ENCODE measurements at places on chromosomes 11 and 22.

DNA sequence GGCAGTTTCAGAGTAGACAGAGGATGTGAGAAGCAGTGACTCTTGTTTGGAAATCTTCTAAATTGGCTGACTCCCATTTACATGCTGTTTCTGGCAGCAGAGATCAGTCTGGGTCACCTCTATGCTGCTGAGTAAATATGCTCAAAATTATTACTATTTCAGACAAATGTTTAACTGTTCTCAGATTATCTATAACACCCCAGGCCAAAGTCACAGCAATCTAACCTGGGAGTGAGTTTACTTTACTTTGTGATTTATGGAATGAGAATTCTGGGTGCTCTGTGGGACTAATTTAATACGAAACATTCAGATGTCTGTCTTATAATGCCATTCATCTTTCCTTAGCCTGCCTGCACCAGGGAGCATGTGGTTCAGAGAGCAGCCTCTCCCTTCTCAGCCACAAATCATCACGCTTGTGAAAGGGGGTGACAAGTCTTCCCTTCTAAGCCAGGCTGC, 282.5 kb upstream of the MPPED2 start:
- no peak for DNase-seq

GRCh38 chr22:43272869-43273318, 70.3 kb downstream of the SCUBE1 start:
- no peak for DNase-seq

DNA sequence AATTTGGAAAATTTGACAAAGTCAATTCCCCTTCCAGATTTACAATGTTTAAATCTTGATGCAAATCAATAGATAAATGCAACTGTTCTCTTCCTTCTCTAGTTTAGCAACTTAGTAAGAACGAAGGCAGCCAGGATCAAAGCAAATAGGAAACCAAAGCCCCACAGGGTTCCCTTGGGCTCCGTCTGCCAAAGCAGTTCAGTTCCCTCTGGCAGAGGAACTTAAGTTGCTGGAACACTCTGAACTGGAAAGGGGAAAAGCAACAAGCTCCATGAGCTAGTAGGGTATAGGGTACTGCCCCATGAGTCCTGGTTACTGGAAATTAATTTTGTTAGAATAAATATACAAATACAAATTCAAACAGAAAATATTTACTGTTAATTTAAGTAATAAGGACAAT, 91.3 kb downstream of the RELT start:
- DNase-seq: no peak

DNA sequence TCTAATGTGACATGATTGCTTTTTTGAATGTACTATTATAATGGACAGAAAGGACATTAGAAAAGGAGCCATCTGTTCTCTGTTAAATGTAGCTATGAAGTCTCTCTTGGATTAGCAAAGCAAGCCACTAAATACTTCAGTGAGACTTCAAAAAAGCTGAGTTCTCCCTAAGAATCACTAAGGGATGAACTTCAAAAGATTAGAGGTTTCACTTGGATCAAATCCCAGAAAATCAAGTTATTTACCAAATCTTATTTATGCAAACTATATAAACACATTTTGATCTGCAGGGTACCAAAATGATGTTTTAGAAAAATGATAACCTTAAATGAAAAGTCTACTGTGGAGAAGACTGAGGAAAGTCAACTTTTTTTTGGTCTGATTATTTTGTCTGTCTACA, 82.1 kb upstream of the MTMR2 start:
- no peak for DNase-seq

- DNase-seq: no peak
Observed at GRCh38 chr22:41915035-41915785, at the start of gene SHISA8. Gene SHISA8, minus strand, starts transcription at chr22:41915074. Its CDS starts 407 bp downstream, at chr22:41914667.

DNA sequence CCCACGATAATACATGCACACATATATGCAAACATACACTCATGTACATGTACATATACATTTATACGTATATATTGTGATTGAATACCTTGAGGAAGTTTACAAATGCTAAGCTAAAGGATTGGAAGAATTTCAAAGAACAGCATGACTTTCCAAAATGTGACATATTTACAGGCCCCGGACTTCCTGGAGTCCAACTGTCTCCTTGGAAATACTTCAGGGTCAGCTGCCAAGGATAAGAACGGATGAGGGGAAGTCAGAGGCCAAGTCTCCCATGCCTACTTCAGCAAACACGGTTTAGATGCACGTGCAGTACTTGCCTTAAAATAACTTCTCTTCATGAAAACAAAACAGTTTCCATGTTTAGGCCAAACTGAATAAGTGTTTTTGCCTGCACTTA, 213.6 kb downstream of the DYNC2H1 start:
- DNase-seq: no peak

GRCh38 chr22:22244316-22245250, at the start of gene VPREB1:
Gene VPREB1, plus strand, starts transcription at chr22:22244786. Its CDS starts 28 bp downstream, at chr22:22244814.
- DNase-seq: no peak

DNA sequence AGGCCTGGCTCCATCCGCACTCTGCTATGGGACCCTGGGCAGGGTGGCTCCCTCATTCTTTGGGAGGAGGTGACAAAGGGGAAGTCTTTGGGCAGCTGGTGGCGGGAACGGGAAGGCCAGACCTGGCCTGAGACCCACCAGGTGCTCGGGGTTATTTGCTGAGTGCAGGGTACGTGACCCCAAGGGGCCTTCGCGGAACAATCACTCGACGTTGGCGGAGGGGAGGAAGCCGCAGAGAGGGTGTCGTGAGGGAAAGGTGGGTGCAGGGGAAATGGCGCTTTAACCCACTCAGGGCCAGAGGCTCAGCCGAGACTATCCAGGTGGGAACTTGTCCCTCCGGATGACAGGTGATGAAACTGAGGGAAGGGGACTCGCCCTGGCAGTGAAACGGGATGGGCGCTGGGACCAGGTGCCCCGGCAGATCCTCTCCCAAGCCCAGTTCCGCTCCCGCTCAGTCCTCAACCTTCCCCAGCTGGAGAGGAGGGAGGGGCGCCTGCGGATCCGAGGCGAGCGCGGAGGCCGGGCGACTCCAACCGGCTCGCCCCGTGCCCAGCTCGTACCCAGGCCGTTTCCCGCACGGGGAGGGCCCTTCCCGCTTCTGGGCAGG, 911 bp downstream of the A4GALT start:
- no peak for DNase-seq

DNA sequence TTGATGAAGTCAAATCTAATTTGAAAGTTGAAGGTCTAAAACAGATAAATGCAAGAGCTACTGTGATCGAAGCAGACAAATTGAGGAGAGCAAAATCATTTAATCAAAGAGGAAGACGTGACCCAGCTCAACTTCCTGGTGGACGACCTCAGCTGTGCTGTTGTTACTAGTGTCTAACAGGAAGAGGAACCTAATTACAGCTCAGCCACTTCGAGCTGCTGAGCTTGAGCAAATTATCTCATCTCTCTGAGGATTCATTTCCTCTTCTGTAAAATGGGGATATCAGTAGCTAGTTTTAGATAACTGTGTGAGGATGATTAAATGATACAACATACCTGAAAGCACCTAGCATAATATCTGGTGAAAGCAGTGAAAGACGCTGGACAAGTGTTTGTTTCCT, 48.6 kb upstream of the OLFML1 start:
- no peak for DNase-seq

DNA sequence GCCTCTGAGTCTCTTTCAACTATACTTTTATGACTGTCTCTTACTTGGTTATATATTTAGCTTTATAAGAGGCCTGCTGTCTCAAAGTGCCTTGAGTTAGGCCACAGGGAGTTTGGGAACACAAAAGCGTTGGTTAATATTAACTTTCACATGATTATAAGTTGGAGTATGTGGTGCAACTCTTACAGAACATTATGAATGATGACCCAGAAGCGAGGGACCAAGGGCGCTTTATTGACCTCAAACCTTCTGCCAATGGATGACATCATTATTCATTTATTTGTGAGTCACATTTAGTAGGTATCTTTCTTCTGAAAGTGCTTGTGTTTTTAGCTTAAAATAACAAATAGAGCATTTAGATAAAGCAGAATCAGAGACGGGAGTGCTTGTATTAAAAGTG, 298.0 kb upstream of the ZC3H12C start:
- DNase-seq: no peak

- DNase-seq: no peak
Observed at GRCh38 chr11:48081151-48082010, 101.0 kb downstream of the PTPRJ start.

DNA sequence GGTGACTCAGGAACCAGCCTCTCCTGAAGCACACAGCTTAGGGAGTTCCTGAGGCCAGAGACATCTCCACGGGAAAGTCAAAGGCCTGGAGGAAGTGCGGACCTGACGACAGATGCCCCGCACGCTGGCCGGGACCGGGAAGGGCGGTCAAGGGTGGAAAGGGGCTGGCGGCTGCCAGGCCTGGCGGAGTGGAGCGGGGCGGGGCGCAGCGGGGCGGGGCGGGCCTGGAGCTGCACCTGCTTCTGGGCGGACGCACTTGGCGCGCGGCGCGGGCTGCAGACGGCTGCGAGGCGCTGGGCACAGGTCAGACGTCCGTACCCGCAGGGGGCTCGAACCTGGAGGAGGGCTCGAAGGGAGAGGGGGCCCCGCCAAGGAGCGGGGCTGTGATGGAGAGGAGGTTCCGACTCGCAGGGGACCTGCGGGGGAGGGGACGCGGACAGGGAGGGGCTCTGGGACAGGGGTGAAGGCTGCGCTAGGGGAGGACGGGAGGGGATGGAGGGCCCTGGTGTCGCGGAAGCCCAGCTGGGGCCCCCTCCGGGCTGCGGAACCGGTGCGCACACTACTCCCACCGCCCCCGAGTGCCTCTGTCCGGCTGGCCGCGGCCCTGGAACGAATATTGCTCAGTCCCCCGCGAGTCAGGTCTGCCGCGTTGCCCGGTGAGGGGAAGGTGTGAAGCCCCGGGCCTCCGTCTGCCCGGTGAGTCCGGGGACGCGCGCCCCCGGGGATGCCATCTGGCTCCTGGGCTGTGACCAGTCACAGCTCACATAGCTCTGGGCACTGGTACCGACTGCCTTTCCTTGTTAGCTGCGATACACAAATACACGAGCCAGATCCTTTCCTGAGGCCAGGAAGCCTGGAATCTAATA, at the start of gene TMEM45B:
TMEM45B (plus strand) TSS at position 253 of the 866 bp plus-strand sequence. CDS start 36,635 bp downstream, outside the sequence.
- no peak for DNase-seq

DNA sequence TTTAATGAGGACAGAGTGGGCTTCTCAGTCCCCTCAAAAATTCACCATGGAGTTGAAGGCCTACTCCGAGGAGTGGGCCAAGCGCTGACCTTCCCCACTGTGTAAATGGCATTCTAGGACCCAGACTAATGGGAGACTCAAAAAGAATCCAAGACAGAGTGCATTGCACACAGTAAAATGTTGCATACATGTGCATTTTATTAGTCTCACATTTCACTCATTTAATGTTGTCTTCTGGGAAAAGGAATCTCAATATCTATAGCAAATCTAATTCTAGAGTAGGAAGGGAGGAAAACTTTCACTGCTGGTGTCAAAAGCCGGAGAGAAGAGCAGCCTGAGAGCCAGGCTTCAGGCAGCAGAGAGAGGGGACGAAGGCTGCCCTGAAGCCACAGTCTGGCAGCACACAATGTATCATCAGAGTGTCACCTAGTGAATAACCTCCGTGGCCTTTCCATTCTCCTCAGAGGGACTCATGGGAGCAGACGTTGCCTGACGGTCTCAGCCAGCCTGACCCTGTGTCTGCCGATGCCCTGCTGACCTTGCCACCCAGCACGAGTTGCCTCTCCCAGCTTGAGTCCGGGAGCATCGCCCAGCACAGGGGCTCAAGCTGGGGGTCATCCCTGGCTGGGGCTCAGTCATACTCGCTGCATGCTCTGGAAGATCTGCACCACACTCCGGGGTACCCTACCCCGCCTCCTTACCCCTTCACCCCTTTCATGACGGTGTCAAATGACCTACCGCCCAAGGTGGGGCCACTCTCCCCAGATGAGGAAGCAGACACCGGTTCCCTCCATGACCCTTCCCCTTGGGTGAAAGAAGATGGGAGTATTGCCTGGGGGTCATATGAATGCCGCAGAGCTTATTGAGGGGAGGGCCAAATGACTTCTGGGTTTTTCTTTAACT, 12.9 kb upstream of the POU2AF3 start:
- DNase-seq: no peak

DNA sequence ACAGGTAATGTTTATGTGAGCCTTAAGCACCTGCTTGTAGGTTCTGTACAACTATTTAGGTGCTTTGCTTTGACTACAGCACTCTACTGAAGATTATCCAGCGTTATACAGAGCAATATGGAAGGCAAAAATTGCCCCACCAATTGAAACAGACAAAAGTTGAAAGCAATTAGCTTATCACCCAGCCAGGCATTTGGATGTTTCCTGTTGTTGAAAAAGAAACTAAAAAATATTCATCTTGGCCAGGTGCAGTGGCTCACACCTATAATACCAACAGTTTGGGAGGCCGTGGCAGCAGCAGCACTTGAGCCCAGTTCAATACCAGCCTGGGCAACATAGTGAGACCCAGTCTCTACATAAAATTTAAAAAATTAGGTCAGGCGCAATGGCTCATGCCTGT, 18.5 kb downstream of the ATL3 start:
- no peak for DNase-seq

- DNase-seq: no peak
Observed at GRCh38 chr22:17647991-17648390, 9.4 kb downstream of the BCL2L13 start.

DNA sequence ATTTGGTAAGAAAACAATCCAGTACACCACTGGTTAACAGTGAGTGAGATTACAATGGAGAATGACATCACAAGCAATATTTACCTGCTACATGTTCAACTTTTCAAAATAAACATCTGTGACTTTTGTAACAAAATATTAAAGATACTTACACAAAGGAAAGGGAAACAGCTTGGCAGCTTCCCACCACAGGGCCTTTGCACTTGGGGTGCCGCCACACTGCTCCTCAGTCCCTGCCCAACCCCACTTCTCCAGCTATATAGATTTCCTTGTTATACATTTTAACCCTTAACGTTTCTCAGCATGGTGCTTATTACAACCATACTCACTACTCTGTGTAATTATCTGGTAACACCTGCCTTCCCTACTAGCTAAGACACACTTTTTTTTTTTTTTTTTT, 10.9 kb downstream of the KMT5B start:
- DNase-seq: no peak

- DNase-seq: no peak
Observed at GRCh38 chr11:117905524-117905923, 23.7 kb downstream of the TMPRSS13 start.

- DNase-seq: no peak
Observed at GRCh38 chr11:118380571-118380970, 20.8 kb upstream of the ATP5MG start.

GRCh38 chr11:119701591-119702549, 27.1 kb downstream of the NECTIN1 start:
- no peak for DNase-seq

Data from AG09319 (cell line).